Body of pancreas (tissue), 4 donors: ENCODE measurements at places on chromosomes 6 and 20. TPM values are rescaled to one million over a fixed set of nuclear protein-coding genes. Genes with fewer than 3 reads are reported as not detected.

DNA sequence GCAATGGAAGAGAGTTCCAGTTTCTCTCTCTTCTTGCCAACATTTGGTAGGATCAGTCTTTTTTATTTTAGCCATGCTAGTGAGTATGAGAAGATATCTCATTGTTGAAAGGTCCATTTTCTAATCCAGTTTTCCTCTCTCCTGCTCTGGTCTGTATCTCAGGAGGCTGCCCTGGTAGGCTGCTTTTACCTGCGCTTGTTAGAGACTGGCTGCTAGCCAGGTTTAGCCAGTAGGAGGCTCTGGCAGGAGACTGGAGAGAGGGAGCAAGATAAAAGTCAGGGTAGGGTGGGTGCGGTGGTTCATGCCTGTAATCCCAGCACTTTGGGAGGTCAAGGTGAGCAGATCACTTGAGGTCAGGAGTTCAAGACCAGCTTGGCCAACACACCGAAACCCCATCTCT, 68.6 kb upstream of the FOXP4 start:
- no peak for DNase-seq
- H3K36me3 ChIP-seq: no peaks in the 10 kb centered on the region
- no peak overlapping the region for H3K27ac ChIP-seq
- no peaks in the 10 kb centered on the region for H3K4me1 ChIP-seq

C6orf132 gene
- total RNA-seq: 22.1 TPM

GRCh38 chr6:13635948-13636658, 21.0 kb downstream of the NOL7 start:
- DNase-seq: no peak
- H3K4me1 ChIP-seq: peaks cover 8% of the 10 kb centered on the region
- H3K4me3 ChIP-seq: no peak overlapping the region

DNA sequence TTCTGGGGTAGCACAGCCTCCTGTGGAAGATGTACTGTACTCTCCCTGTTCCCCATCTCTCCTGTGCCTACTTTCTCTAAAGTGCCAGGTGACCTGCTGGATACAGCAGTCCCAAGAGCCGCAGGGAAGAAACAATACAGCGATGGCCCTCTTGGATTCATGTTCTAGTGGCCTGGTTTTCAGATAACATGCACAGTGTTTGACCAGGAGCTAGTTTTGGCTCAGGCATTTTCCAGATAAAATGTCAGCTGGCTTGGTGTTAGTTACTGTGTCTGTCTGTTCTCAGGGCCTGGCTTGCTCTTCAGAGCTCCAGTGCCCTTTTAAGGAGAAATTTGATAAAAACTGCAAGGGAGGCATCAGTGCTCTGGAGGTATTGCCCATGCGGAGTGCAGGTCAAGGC, 41.3 kb downstream of the GABRR2 start:
- no peak for DNase-seq
- no peaks in the 10 kb centered on the region for H3K27me3 ChIP-seq
- H3K4me3 ChIP-seq: no peak overlapping the region
- peaks cover 3% of the 10 kb centered on the region for H3K4me1 ChIP-seq
- H3K27ac ChIP-seq: no peak overlapping the region

DNA sequence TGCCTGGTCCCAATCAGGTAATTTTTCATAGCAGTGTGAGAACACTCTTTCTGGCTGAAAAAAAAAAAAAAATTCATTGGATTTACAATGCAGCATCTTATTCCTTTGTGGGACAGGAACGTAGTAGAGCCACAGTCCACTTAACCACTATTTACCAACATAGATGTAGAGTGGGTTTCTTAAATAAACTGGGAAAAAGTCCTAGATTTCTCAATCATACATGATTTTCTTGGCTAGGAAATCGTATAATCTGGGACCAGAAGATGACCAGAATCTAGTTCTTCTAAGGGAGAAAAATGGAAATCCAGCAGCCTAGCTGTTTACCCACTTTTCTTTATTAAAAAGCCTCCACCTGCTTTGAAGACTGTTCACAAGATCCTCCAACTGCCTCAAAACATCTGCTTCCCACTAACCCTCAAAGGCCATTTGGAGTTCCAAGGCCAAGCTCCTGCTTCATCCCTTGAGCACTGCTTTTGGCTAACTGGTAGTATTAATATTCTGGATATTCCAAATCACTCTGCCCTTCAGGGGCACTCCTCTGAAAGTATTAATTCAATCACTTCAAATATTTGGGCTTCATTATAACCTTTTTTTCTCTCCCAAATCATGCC, 70.4 kb downstream of the FYN start:
- no peaks in the 10 kb centered on the region for H3K27me3 ChIP-seq
- no peak overlapping the region for H3K27ac ChIP-seq
- H3K4me3 ChIP-seq: no peak overlapping the region
- DNase-seq: no peak
- no peaks in the 10 kb centered on the region for H3K4me1 ChIP-seq
- H3K36me3 ChIP-seq: no peaks in the 10 kb centered on the region

CST5 gene
- not detected for total RNA-seq

DNA sequence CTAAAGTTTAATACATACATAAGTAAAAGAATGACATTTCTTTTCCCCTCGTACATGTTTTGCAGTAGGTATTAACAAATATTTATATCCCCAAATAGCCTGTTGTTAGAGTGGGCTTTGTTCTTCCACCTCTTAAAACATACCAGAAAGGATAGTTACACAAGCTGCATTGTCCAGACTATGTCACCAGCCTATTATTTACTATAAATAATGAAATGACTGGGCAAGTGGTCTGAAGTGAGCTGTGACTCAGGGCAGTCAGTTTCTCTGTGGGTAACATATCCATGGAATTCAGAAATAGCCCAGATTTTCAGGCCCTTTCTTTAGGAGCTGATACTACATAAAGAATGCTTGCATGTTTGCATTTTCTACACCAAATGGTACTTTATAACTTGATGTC, 60.1 kb downstream of the FUT9 start:
- no peak for DNase-seq
- no peak overlapping the region for H3K4me3 ChIP-seq
- H3K4me1 ChIP-seq: no peaks in the 10 kb centered on the region
- H3K36me3 ChIP-seq: no peaks in the 10 kb centered on the region
- no peaks in the 10 kb centered on the region for H3K27me3 ChIP-seq

- no peaks in the 10 kb centered on the region for H3K36me3 ChIP-seq
- H3K4me3 ChIP-seq: no peak overlapping the region
- H3K27me3 ChIP-seq: no peaks in the 10 kb centered on the region
- no peak overlapping the region for H3K27ac ChIP-seq
- peak; percentile 36 for DNase-seq
- H3K4me1 ChIP-seq: peaks cover 13% of the 10 kb centered on the region
These were observed 148.7 kb downstream of the PRL start for GRCh38 chr6:22147921-22148776.

SCAND1 gene
- 63.0 TPM for total RNA-seq

- H3K36me3 ChIP-seq: no peaks in the 10 kb centered on the region
- no peaks in the 10 kb centered on the region for H3K27me3 ChIP-seq
- no peak for DNase-seq
These were observed 118.2 kb upstream of the RIPOR2 start for GRCh38 chr6:25053875-25054371.

- no peak overlapping the region for H3K4me3 ChIP-seq
- DNase-seq: no peak
- H3K27ac ChIP-seq: no peak overlapping the region
- peaks cover 43% of the 10 kb centered on the region for H3K4me1 ChIP-seq
- peaks cover 43% of the 10 kb centered on the region for H3K36me3 ChIP-seq
- H3K27me3 ChIP-seq: no peaks in the 10 kb centered on the region
These were observed 4.1 kb upstream of the ZNFX1 start for GRCh38 chr20:49281913-49282467.

DNA sequence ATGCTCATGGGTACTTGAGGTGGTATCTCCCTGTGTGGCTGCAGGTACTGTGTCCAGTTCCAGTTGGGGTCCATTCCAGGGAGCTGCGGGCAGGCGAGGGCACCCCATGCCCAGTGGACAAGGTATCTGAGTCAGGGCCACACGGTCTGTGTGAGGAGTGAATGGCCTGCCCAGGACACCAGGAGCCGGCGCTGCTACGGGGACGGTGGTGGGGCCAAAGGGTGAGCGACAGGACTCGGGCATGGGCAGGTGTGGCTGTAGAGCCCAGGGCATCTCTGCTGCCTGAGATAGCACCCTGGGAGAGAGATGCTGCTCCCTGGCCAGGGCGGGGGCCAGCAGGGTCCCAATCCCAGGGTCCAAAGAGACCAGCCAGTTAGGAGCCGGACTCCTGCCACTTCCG, 57.6 kb upstream of the ZNFX1 start:
- H3K4me1 ChIP-seq: no peaks in the 10 kb centered on the region
- H3K4me3 ChIP-seq: no peak overlapping the region
- H3K27ac ChIP-seq: no peak overlapping the region
- H3K36me3 ChIP-seq: no peaks in the 10 kb centered on the region

DNA sequence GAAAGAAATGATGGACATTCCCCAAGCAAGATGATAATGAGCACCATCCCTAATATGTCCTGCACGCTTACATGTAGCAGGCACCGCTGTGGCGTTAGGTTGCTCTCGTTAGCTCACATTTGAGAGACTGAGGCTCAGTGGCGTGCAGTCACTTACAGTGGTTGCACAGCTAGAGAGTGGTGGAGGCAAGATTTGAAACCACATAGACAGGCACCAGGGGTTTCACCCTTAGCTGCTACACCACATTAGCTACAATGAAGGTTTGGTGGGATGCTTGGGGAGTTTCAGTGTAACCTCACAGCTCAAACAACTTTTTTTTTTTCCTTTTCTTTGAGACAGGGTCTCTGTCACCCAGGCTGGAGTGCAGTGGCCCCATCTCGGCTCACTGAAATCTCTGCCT, 3.7 kb downstream of the COX4I2 start:
- H3K36me3 ChIP-seq: no peaks in the 10 kb centered on the region
- peaks cover 12% of the 10 kb centered on the region for H3K27me3 ChIP-seq
- DNase-seq: no peak
- H3K4me3 ChIP-seq: no peak overlapping the region
- no peaks in the 10 kb centered on the region for H3K4me1 ChIP-seq

RPP40 gene
- 7.8 TPM for total RNA-seq

DNA sequence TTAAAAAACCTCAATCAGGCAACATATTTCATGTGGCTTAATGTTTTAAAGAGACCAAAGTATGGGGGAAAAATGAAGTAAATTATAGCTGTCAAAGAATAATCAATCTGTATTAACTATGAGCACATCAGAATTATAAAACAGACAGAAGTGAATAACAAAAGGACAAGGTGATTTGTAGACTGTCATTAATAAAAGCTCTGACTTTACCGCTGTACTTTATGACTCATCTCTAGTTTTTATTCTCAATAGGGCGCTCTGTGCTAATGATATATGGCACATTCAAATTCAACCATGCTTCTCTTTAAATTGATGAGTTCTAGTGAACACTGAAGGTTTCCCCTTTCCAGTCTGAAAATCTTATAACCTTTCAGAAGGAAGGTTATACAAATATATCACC, 72.0 kb downstream of the PREP start:
- H3K4me1 ChIP-seq: peaks cover 18% of the 10 kb centered on the region
- H3K27me3 ChIP-seq: no peaks in the 10 kb centered on the region
- H3K36me3 ChIP-seq: no peaks in the 10 kb centered on the region
- no peak for DNase-seq
- no peak overlapping the region for H3K27ac ChIP-seq

CAGE1 gene
- 0.26 TPM for total RNA-seq

TBCC gene
- total RNA-seq: 14.5 TPM

GRCh38 chr6:93350774-93351173, 68.6 kb downstream of the EPHA7 start:
- no peak overlapping the region for H3K4me3 ChIP-seq
- no peak overlapping the region for H3K27ac ChIP-seq
- no peaks in the 10 kb centered on the region for H3K4me1 ChIP-seq
- H3K27me3 ChIP-seq: no peaks in the 10 kb centered on the region
- no peaks in the 10 kb centered on the region for H3K36me3 ChIP-seq

GRCh38 chr6:132669690-132670291, 10.8 kb upstream of the TAAR1 start:
- no peaks in the 10 kb centered on the region for H3K36me3 ChIP-seq
- no peak for DNase-seq
- peaks cover 14% of the 10 kb centered on the region for H3K4me1 ChIP-seq
- H3K27me3 ChIP-seq: no peaks in the 10 kb centered on the region
- no peak overlapping the region for H3K27ac ChIP-seq

DNA sequence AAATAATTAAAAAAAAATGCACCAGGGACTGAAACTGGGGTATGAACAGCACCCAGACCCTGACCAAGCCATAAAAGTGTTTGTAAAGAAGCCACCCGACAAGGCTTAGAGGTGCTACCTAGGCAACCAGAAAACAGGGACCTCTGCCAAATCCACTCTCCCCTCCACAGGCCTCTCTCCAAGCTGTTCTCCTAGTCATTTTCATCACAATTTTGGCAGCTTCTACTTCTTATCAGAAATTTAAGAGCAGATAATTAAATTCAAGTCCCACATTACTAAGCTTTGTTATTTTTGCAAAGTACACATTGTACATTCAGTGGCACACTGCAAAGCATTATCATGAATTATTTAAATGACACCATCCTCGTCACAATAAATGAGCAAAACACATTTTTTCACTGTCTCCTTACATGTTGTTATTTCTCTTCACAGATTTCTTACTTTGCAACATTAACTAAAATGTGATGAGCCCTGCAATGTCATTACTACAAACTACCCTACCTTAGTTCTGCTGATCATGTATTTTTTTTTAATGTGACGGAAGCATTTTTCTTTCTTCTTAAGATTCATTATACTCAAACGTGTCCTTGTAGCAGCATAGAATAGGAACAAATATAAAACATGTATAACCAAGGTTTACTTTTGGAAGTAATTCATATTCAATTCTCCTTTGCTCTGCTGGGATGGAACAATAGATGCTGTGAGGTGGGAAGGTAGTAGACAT, 38.1 kb downstream of the ECT2L start:
- H3K27ac ChIP-seq: no peak overlapping the region
- no peaks in the 10 kb centered on the region for H3K27me3 ChIP-seq
- DNase-seq: peak; percentile 31
- no peak overlapping the region for H3K4me3 ChIP-seq
- peaks cover 5% of the 10 kb centered on the region for H3K4me1 ChIP-seq
- no peaks in the 10 kb centered on the region for H3K36me3 ChIP-seq

DNA sequence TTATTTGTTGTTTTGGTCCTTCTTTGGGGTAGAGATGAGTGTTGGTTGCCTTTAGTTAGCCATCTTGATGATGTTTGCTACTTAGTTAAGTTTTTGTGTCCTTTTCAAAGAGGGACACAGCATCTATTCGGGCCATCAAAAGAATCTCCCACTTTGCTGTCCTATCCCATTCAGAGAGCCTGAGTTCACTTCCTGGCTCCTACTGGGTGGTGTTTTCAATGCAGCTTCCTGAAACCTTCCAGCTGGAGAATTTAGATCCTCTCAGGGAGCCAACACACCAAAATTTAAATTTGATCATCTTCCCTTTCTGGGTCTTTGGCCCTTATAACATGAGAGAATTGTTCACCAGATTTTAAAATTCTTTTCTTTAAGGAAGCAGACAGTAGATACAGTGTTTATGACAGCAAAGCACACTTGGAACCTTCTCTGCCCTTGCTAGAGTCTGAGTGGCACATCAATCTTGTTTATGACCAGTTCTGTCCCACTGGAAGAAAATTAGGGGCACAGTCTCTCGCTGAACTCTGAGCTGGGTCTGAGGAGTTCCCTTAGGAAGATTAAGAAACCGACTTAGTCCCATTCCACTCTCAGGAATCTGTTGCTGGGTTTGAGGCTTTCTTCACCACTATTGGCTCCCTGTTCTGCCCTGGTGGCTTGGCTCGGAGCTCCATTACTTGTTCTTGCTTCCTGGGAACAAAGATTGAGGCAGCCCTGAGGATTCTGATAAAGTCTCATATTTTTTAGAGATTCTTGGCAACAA, 115.5 kb downstream of the CCDC170 start:
- no peaks in the 10 kb centered on the region for H3K36me3 ChIP-seq
- H3K27ac ChIP-seq: no peak overlapping the region
- H3K27me3 ChIP-seq: no peaks in the 10 kb centered on the region
- no peaks in the 10 kb centered on the region for H3K4me1 ChIP-seq
- H3K4me3 ChIP-seq: no peak overlapping the region
